Uterus (tissue), 4 donors: ENCODE measurements at places on chromosomes 1 and 21. TPM values are rescaled to one million over a fixed set of nuclear protein-coding genes. Genes with fewer than 3 reads are reported as not detected.

The CHIA gene
- total RNA-seq: not detected

DNA sequence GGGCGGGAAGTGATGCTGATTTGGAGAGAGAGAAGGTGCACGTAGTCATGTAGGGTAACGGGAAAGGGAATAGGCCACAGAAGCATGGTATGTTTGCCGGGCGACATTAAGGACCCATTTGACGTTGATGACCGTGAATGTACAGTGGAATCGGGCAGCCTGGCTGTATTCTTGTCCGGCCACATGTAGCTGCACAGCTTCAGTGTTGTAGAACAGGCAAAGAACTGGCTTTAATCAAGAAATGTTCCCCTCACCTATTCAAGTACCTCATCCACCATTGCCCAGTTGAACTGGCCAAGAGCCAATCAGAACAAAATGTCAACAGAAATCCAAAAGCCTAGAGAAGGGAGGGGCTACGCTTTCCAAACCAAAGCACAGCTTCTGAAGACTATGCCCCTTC is 104.8 kb downstream of the DHRS3 start:
- DNase-seq: no peak

GRCh38 chr1:920010-920409 is 3.7 kb upstream of the SAMD11 start:
- DNase-seq: no peak

DNA sequence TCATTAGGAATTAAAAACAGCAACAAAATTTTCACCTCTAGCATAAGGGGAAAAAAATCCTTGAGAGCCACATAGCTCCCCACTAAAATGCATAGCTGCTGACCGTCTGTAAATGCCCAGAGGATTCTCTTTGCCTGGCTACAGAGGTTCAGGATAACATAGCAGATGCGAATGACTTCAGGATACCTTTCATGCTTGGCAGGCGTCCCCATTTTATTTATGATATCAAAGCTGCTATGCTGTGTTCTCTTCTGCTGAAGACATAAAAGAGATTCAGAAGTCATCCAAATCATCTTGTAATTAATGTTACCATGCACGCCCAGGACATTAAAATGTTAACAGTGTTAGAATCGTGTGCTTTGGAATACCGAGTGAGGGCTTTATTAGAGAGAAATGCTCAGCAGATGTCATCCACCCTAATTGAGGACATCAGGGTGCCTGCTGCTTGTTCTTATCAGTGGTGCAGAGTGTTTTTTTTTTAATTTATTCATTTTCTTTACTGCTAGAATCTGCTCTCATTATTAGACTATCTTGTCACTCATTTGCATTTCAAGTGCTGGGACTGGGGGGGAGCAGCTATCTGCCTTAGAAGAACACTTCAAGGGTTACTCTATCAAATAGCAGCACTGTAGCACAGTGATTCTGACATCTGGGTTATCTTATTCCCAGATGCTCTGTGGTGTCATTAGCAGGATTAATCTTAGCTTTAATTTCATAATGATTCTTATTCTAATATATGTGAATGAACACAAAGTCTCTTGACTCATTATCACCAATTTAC is 139.5 kb downstream of the ZNF326 start:
- no peak for DNase-seq

- DNase-seq: no peak
Measured at GRCh38 chr1:109457819-109458218, 8.5 kb upstream of the SYPL2 start.

DNA sequence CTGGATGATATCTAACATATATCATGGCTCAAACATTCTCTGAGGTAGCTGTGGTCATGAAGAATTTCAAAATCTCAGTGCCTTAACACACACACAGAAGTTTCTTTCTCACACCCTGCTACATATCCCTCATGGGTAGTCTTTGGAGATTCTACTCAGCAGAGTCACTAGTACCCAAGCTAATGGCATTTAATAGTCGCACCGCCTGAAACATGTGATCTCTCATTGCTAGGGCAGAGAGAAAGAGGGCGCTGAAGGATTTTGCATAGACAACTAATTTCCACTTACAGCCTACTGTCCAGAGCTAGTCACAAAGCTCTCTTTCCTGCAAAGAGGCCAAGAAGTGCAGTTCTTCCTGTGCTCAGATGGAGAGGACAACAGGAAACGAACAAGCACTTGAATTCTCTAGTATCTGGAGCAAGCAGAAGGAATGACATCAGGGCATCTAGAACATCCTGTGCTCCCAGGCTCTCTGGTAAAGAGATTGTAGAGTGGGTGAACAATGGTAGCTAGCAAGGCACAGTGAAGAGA is 183.4 kb upstream of the PTBP2 start:
- peak; percentile 53 for DNase-seq

DNA sequence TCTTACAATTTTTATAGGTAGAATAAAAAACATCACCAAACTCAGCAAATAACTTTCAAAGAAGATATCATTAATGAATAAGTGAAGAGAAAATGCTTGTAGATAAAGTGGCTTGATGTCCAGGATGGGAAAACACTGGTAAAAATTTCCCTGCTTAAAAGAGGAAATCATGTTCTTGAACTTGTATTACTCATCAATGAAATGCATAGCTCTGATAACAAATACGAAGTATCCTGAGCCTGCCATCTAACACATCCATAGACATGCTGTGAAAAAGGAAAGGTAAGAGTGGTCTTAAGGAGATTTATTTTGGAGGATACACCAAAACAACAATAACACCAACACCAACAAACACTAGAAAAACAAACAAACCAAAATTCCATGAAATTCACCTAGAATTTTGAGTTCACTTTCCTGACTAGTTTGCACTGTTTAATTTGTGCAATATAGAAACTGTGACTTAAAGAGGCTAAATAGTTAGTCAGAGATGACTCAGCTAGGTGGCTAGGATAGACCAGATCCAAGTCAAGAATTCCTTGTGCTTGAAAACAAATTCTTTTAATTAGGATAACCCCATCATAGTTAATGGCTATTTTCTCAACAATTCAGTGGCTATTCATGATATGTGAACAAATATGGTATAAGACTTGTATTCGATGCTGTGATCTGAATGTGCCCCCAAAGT is 179.8 kb upstream of the KCNK2 start:
- DNase-seq: no peak

GRCh38 chr1:84247425-84248220 is 53.9 kb upstream of the SAMD13 start:
- no peak for DNase-seq

DNA sequence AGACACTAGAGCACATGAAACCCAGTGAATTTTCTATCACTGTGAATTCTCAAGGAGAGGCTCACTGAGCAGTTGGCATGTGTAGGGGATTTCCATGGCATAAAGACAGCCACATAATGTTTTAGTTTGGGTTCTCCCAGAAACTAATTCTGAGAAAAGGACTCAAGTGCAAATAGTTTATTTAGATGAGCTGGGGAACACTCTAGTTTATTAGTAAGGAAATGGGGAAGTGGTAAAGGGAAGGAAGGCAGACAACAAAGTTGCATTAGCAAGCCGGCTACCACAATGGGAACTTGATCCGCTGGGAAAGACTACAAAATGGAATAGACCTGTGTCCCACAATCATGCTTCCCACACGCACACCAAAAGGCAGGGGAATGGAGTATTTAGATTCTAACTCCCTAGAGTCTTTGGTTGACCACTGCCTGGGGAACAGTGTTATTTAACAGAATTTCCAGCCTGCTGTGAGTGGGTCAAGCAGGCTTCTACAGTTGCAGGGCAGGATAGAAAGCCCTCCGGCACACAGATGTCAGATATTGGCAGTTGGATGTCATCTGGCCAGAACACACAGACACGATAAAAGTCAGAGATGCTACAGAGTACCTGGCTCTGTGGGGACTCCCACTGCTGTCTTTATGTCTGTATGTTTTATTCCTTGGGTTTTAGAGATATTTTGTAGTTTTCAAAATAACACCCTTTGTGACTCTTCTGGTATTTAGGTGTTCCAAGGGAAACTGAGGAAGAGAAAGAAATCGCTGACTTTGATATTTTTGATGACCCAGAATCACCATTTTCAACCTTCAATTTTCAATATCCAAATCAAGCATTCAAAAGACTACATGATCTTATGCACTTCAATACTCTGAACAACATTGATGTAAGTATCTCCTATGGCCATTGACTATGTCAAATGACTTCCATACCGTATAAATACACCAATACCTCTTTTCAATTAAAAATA is 150.1 kb downstream of the PLA2G4A start:
- no peak for DNase-seq

- no peak for DNase-seq
Measured at GRCh38 chr1:94928293-94928939, 1.5 kb upstream of the CNN3 start.

DNA sequence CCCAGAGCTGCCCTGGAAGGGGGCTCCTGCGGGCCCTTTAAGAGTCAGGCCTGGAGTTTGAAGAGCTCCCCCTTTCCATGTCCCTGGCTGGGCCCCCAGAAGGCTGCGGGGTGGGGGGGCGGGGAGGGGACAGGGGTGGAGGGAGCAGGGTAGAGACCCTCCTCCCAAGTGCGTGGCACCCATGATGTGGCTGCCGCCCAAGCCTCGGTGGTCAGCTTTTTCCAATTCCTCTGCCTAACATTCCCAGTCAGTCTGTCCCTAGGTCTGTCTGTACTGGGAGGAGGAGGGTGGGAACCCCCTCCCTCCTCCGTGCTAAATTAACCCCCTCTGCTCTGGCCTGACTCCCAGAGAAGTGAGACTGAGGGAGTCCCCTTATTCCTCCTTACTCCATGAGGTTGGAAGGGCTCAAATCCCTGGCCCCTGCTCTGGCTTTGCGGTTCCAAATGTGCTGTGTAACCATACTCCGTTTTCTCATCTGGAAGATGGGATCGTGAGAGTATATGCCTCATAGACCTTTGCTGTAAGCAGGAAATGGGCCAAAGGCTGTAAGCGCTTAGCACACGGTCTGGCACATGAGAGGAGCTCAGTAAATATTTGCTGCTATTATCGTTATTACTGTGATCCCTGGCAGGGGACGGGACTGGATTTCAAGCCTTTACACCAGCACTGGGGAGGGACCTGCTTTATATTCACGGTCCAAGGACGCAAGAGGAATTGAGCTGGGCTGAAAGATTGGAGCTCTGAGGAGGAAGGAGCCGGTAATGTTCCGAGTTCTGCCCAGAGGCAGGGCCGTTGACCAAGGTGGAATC is 658 bp upstream of the COL16A1 start:
- DNase-seq: peak; percentile 61
